Left forelimb (tissue), 1 donor: ENCODE measurements at places on chromosomes 3 and 15.

GRCh38 chr3:194782698-194783404 is 97.2 kb downstream of the FAM43A start:
- DNase-seq, result no peak

GRCh38 chr3:121155028-121155427 is 247.0 kb downstream of the STXBP5L start:
- DNase-seq, result no peak

DNA sequence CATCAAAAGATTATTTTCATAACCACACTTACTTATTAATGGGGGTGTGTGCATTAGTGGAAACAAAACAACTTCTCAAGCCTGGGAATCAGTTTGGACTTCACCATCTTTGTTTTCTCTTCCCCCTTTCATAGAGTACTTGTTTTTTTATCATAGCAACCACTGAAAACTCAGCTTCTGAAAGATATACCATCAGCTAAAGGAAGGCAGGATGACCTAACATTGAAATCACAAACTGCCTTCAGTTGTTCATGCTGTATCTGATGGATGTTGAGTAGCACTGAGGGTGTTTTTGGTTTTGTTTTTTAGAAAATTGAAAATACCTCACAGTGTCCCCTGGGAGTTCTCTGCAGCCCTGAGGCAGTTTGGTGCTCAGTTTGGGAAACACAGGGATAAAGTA is 46.5 kb downstream of the NEK10 start:
- no peak for DNase-seq

DNA sequence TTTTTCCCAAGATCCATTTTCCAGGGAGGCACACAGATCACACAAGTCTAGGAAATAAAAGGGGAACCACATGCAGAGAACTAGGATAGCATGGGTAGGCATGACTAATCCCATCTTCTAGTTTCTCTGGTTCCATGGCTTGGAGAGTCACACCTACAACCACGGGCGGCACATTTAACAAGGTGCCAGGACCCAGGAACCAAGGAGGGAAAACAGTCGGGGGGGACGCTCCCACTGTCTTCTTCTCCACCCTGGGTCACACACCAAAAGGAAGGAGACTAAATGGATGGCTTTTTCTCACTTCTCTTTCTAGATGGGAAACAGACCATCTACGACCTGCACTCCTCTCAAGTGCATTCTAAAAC is 4.6 kb upstream of the SMCO1 start:
- no peak for DNase-seq

DNA sequence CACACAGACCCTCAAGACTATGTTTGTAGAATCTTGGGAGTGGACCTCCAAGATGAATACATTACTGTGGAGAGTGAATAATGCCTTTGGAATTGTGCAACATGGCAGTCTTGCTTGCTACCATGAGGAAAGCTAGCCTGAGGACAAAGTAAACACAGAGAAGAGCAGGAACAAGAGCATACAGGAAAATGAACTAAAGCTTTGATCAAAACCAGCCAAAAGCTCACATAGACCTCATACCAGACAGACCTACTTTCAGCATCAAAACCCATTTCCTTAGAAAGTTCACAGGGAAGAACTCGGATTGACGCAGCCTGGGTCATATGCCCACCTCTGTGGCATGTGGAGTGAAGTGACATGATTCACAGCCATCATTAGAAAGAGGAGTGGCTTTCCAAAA is 3.3 kb upstream of the RAB8B start:
- no peak for DNase-seq

GRCh38 chr15:85412956-85413854 is 32.8 kb downstream of the AKAP13 start:
- DNase-seq, result no peak

DNA sequence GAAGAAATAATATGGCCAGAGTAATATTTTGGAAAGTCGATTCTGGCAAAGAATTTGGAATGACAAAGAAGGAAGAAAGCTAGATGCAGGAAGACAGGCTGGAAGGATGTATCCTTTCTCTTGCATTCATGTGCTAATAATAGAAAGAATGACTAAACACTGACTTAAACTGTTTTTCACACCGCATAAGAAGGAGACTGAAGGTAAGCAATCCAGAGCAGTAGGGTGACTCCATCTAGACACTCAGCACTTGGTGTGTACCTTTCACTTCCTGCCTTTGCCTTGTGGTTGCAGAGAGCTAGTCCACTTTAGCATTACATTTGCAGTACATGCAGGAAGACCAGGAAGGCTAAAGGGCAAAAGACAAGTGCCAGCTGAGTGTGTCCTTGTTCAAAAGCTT is 234.6 kb downstream of the RBMS3 start:
- no peak for DNase-seq

DNA sequence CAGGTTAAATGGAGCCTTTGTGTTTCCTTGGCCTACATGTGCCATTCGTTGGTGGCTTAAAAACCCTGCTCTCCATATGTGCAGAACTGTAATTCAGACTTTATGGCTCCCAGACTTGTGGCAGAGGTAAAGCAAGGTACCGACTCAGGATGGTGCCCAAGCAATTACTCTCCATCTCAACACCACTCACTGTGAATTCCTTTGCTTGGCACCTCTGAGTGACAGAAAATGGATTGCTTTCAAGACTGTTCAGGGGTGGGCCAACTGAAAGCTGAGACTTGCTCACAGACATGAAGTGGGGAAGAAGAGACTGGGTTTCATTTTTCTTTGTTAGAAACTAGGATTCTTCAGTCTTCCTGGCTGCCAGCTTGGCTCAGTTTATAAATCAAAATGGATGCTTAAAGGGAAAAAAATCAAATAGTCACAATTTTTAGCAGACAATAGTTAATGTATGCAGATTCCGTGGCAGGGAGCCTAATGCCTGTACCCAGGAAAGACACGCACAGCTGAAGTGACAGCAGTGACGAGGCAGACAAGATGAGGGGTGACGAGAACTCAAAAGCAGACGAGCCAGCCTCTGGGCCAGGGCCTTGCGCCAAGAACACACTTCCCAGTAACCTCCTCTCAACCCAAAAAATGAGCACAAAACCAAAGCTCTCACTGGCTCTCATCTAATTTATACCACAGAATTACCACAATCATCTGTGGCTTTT is 207.9 kb upstream of the SLC2A2 start:
- no peak for DNase-seq

- DNase-seq, result no peak
Observed at GRCh38 chr3:188562144-188562543, 408.2 kb downstream of the LPP start.

- DNase-seq, result no peak
Observed at GRCh38 chr3:106299300-106300098, 430.7 kb upstream of the CBLB start.

DNA sequence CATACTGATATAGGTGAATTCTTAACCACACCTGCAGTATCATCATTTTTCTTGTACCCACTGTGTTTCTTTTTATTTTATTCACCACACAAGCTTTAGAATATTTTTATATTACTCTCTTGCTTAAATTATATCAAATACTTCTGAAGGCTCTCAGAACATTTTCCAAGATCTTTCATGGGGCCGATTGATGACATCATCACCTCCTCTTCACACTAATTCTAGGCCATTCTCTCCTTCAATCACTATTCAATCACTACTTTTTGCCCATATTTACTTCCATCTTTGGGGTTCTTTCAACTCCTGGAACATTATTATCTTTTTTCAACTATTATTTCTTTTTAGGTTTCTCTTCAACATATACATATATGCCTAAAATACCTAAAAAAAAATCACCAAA is 1438.8 kb upstream of the ALCAM start:
- DNase-seq, result no peak

- DNase-seq, result no peak
Observed at GRCh38 chr3:72872183-72872582, 15.7 kb upstream of the GXYLT2 start.

GRCh38 chr3:161689584-161690298 is 193.1 kb downstream of the OTOL1 start:
- no peak for DNase-seq

- no peak for DNase-seq
Observed at GRCh38 chr3:194455481-194455880, 31.3 kb downstream of the ATP13A3 start.

- no peak for DNase-seq
Observed at GRCh38 chr15:85730001-85730820, 64.5 kb downstream of the KLHL25 start.

GRCh38 chr3:128493570-128494366 is 767 bp upstream of the GATA2 start:
- peak; percentile 60 for DNase-seq

GRCh38 chr3:186824430-186825139 is 17.9 kb upstream of the ADIPOQ start:
- DNase-seq, result no peak

DNA sequence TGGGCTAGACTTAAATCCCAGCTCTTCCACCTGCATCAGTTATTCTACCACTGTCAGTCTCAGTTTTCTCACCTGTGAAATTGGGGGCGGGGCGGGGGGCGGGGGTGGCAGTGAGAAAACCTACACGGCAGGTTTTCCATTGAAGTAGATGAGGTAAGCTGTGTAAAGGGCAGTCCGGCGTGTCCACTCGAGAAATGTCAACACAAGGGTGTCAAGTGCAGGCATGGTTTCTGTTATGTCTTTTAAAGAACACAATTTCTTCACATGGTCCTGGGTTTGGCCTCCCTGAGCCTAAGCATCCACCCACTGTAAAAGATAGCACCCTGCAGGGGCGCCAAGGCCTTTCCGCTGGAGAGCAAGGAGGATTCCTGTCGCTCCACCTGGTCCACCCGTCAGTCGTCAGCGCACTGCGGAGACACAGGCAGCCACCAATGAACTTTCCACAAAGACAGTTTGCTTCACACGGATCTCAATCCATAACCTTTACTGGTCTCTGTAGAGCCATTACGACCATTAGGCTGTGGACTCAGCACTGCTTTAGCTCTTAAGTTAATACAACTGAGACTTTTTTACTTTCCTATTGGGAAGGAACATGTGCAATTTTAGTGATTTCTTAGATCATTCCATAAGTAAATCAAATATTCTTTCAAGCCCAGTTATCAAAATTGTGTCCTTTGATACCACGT is 99.5 kb upstream of the FOXB1 start:
- no peak for DNase-seq

DNA sequence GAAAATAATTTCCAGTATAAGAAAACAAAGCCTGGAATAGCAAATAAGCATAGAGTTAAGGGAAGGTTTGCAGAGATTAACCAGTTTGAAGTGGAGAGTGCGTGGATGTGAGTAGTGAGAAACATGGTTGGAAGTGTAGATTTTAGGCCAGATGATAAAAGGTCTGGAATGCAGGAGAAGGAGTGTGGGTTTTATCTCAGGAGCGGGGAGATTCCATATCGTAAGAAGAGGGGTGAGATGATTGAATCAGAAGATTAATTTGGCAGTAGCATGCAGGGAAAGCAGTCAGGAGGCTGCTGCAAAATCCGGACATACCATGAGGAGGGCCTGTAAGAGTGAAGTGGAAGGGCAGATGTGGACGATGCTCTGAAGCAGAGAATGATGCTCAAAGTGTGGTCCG is 13.7 kb downstream of the PPARG start:
- no peak for DNase-seq

- DNase-seq, result no peak
Observed at GRCh38 chr3:12638105-12638504, 25.8 kb downstream of the RAF1 start.

- DNase-seq, result no peak
Observed at GRCh38 chr15:62881056-62881455, 161.5 kb upstream of the TPM1 start.

DNA sequence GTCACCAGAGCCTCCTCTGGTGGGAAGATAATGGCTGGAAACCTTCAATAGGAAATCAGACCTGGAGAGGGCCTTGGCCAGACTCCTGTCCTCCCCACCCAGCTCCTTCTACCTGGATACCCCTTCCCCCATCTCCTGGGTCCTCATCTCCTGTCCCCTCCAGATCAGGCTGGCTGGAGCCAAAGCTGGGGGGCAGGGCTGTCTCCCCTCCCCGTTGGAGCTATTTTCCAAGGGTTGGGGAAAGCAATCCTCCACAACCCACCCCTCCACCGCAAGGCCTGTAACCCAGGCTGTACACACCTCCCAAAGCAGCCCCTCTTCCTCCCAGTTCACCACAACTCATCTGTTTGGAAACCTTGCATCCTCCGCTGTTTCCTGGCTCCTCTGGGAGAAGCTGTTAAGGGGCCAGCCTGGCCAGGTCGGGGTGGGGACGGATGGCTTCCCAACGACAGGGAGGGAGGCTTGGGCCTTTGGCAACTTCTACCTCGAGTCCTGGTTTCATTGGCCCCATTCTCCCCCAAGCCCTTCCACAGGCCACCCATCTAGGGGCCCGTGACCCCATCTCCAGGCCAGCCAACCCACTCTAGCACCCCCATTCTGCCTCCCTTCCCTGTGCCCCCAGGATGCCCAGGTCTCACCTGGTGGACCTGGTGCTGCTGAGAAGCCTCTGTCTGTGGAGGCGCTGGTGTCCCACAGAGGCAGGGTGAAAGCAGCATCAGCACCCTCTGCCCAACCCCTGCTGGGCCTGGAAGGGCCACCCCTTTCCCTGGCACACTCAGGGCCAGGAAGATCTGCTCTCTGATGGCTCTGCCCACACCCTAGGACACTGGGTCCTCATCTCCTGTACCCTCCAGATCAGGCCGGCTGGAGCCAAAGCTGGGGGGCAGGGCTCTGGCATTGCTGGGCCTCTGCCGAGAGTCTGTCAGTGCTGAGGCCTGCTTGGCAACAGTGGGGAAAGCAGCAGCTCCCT is 22.1 kb upstream of the GOLGA6C start:
- no peak for DNase-seq

DNA sequence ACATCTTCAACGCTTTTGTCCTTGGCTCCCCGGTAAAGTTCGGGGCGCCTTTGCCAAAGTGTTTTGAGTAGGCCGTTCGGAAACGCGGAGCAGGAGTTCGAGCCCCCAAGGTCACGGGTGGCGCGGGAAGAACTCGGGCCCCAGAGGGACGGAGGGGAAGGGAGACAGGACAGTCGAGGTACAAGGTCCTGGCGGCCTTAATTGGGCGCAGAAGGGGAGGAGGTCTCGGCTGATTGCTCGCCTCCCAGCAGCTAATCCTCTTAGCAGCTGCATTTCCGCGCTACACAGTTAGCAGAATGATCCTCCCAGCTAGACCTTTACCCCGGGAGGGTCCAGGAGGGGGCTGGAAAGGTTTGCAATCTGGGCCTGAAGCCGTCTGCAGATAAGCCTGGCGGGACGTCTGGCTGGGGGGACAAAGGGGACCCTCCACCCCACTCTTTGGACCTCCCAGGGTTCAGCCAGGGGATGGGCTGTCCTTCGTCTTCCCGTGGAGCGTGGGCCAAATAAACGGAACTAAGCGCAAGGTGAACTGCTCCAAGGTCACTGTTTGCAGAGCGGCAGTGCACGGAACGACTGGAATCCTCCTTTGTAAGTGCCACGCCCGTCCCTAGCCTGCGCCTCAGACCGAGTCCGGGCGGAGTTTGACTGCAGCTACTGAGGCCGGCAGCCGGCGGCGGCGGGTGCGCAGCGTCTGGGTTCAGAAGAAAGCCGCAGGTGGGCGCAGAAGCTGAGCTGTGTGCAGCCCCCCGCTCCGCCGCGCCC is 7.2 kb downstream of the EOMES start:
- no peak for DNase-seq

- DNase-seq, result no peak
Observed at GRCh38 chr3:188229177-188229576, 75.2 kb downstream of the LPP start.

GRCh38 chr15:48507416-48508065 is 138.0 kb downstream of the FBN1 start:
- DNase-seq, result no peak

- no peak for DNase-seq
Observed at GRCh38 chr3:149095487-149095886, 9.2 kb upstream of the HLTF start.

GRCh38 chr3:25831578-25831977 is 41.7 kb downstream of the OXSM start:
- DNase-seq, result no peak
